ENCODE measurements at places on chromosomes 1 and 21.
A peak's percentile ranks its signal among the peaks of the same experiment; 100 is the strongest.

DNA sequence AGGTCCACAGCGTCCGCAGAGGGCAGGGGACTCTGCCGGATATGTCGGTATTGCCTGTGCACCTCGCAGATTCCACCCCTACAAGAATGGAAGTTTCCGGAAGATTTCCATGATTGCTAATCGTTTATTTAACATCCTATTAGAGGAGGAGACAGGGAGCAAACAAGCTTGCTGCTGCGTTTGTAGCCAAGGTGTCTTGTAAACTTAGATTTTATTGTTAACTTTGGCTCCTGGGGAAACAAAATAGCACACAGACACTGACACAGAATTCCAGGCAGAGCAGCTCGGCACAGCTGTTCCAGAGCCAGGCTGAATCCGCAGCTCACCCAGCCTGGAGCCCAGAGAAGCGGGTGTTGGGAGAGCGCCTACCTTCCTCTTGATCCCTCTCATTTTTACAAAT, 75.7 kb downstream of the AJAP1 start:
- DNase-seq: no peak

DNA sequence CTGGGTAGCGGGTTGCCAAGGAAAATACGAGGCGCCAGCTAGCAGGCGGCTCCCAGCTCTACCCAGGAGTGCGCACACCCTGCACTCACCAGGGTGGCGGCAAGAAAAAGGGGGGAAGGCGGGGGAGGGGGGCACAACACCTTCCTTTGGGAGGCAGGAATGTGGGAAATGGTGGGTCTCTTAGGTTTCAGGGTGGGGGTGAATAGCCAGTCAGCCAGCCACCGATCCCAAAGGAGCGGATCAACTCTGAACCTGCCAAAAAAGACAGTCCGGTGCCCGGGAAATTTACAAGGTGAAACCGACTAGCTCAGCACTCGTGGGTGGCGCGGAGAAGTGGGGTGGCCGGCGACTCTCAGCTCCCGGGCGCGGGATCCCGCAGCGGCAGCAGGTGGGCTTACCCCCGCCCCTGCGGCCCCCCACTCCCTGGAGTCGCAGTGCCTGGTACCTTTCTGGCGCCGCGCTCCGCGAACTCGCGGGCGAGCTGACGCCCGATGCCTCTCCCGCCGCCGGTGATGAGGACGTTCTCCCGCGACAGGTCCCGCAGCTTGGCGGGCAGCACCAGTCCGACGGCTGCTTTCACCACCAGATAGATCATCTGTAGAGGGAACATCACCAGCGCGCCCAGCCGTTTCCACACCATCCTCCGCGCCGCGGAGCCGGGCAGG, 1.2 kb downstream of the DHRS3 start:
- DNase-seq: peak; percentile 75

DNA sequence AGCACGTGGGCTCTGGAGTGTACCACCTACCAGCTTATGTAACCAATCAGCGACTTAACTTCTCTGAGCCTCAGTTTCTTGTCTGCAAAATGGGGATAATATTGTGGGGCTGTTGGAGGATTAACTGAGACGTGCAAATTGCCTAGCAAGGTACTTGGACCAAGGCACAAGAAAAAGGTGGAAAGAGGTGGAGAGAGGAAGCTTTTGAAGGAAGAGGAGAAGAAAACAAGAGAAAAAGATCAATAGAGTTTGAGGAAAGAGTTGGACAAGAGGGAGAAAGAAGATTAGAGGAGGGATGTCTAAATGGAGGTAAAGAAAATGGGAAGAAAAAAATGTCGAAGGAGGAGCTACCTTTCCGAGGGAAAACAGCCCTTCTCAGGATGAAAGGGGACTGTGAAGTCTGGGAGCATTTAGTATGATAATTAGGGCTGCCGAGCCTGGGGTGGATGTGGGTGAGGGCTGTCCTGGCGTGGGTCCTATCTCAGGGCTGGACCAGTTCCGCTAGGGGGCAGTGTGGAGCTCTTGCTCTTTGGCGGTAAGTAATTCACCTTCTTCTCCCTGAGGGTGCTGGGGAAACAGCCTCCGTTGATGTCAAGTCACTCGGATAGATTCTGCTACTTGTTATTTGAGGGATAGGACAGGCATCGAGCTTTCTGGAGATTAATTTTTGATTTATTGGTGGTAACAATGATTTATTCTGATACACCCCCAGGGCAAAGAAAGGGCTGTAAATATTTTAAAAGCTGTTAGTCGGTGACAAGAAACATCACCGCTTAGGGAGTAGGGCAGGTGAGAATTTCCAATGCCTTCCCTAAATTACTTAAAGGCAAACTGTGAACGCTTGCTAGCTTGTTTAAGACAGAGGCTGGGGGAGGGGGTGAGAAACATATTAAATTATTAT, 79.0 kb upstream of the NFASC start:
- peak; percentile 96 for DNase-seq

- DNase-seq: no peak
These were observed 612 bp downstream of the PSMA5 start for GRCh38 chr1:109425391-109426280.

- DNase-seq: no peak
These were observed 29.5 kb downstream of the WDR4 start for GRCh38 chr21:42849759-42850412.

DNA sequence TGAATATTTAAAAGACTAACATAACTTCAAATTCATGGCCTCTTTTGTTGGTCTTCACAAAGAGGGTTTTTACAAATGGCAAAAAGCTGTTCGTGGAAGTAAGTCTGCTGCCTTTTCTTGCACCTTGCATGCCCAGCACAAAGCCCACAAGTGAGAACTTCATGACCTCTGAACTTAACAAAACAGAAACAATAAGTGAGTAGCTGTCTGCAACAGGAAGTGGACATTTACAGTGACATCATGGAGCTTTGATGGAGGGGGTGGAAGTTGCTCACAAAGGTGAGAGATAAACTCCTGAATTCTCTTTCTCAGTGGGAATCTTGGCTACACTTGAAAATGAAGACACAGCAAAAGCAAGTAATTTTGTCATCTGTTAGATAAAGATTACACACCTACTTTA, 303.3 kb upstream of the DEPDC1 start:
- DNase-seq: no peak

GRCh38 chr1:111275079-111275478, 15.6 kb upstream of the CHIA start:
- DNase-seq: peak; percentile 61

- no peak for DNase-seq
These were observed 5.8 kb upstream of the FOXD3 start for GRCh38 chr1:63316598-63316983.

GRCh38 chr1:231866392-231867331, 240.1 kb downstream of the DISC1 start:
- peak; percentile 78 for DNase-seq

GRCh38 chr1:203149188-203149840, 21.8 kb downstream of the ADORA1 start:
- no peak for DNase-seq

GRCh38 chr1:90291431-90292216, 296.7 kb downstream of the ZNF326 start:
- DNase-seq: no peak

DNA sequence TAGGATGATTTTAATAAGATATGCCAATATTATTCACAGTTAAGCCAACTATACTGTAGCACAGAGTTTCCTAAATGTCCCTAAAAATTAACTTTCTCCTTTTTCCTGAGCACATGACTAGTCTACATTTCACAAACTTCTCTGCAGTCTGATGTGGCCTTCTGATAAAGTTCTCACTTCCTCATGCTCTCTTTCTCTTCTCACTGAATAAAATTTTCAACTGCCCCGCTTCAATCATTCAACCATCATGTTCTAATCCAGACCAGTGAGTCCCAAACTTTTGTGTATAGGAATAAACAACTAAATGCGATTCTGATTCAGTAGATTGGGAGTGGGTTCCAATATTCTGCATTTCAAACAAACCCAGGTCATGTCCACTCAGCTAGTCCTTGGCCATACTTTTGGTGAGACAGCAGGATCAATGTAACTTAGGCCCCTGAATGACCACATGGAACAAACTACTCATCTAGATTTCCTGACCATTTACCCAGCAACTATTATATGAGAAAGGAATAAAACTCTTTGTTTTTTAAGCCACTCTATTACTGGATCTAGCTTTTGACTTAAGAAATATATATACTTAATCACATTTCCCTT, 20.1 kb downstream of the TUT4 start:
- DNase-seq: no peak

GRCh38 chr1:179229214-179230140, at the start of gene ABL2:
ABL2 (minus strand) TSS chr1:179229677; CDS start chr1:179229397, 280 bp downstream.
- peak; percentile 81 for DNase-seq

- no peak for DNase-seq
These were observed 99.0 kb upstream of the KAZN start for GRCh38 chr1:14499312-14500040.

GRCh38 chr1:156690675-156691036, 13.4 kb upstream of the NES start:
- DNase-seq: no peak

DNA sequence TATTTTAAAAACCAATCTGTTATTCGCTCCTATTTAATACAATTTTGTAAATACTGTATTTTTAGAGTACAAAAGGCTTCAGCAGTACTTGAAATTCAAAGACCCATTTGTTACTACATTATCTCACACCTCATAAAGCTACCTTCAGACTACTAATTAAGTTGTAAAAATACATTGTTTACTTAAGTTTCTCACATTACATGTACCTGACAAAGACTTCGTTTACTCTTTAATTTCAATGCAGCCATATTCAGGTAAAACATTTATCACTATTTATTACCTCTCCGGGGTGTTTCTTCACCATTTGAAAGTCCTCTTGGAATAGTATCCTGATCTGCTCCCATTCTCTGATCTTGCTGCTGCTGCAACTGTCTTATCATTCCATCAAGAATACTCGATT, 55.2 kb downstream of the BRWD1 start:
- DNase-seq: no peak

GRCh38 chr21:37551331-37551992, 184.9 kb downstream of the DYRK1A start:
- no peak for DNase-seq

DNA sequence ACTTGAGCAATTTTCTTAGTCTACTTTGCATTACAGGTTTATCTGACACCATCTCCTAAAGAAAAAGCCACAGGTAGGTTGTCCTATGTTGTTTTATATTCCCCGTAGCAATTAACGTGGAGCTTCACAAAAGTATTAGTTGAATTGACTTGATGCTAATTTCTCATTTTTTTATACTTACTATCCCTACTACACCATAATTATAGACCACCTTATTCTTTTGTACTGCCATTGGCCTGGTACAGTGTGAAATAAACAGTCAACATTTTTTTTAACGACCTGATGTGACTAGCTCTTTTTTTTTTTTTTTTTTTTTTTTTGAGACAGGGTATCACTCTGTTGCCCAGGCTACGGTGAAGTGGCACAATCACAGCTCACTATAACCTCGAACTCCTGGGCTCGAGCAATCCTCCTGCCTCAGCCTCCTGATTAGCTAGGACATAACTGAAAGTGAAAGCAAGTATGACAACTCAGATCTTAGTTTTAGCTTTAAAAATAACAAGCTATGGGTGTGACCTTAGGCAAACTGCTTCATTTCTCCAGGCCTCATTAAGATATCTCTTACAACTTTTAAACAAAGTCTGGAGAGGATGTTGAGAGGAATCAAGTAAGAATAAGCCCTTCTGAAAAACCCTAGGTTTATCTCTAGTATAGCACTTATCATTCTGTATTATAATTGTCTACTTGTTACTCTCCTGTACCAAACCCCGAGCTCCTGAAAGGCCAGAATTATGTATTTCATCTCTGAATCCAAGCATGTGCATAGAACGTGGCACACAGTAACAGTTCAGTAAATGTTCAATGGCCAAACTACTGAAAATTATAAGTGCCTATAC, 49.5 kb downstream of the LUZP1 start:
- no peak for DNase-seq

- no peak for DNase-seq
These were observed 13.7 kb upstream of the SLC44A3 start for GRCh38 chr1:94806441-94806871.

GRCh38 chr1:116127123-116127847, 16.1 kb downstream of the MAB21L3 start:
- DNase-seq: no peak

DNA sequence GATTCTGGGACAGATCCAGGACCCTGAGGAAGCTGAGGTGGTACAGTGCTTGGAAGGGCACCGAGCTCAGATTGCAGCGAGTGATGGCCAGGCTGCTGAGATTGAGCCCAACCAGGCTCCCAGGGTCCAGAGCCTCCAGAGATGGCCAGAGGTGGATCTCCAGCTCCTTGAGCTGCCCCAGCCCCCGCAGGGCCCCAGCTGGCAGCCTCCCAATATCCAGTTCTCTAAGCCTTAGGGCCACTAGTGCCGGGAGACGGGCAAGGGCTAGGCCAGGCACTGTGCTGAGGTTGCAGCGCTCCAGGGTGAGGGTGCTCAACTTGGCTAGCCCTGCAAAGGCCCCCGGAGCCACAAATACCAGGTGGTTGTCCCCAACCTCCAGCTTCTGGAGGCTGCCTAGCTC, 3.4 kb downstream of the LINGO4 start:
- DNase-seq: no peak

DNA sequence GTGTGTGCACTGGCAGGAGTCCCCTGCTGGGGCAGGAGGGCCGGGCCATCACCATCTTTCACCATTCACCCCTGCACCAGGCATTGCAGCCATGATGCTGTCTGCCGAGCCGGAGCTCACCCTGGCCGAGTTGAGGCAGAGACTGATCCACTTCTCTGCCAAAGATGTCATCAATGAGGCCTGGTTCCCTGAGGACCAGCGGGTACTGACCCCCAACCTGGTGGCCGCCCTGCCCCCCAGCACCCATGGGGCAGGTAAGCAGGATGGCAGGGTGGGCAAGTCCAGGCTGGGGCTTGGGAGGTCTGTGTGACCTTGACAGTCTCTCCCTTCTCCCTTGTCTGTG, 18.6 kb downstream of the PCSK9 start:
- DNase-seq: peak; percentile 34

- no peak for DNase-seq
These were observed 24.8 kb downstream of the MARK1 start for GRCh38 chr1:220552672-220553260.

DNA sequence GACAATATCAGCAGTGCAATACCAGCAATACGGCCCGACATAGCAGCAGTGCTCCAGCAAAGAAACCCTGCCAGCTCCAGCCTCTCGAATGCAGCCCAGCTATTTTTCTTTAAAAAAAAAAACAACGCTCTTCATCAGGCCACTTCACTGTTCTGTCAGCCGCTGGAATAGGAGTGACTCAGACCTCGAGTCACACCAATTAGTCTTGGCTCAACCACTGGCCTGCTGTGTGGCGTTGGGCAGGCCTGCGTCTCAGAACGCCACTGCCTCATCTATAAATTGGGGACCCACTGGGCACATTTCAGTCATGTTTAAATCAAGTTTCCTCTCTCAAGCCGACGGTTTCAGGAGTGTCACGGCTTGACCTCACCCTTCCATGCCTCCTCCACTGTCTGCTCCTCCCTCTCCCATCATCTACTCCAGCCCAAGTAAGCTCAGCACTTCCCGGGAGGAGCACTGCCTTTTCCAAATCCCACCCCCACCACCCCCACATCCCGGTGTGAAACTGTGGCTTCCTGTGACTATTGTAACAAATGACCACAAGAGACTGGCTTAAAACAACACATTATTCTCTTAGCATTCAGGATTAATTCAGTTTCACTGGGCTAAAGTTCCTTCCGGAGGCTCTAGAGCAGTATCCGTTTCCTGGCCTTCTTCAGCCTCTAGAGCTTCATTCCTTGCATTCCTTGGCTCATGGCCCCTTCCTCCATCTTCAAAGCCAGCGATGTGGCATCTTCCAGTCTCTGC, 71.9 kb upstream of the EFHD2 start:
- DNase-seq: no peak

GRCh38 chr1:211345719-211346118, 19.1 kb downstream of the TRAF5 start:
- DNase-seq: no peak

GRCh38 chr1:11522400-11523235, 43.7 kb downstream of the DISP3 start:
- DNase-seq: no peak

- no peak for DNase-seq
These were observed 42.6 kb downstream of the FAF1 start for GRCh38 chr1:50917138-50918137.

All from activated CD8-positive, alpha-beta memory T cell treated with anti-CD3 and anti-CD28 coated beads, Interleukin-2, amount 50 U/mL, for 48 hours (primary cell).